ENCODE measurements at places on chromosomes 3 and 15. TPM values are rescaled to one million over a fixed set of nuclear protein-coding genes. Genes with fewer than 3 reads are reported as not detected.

GRCh38 chr3:154970797-154971196, 109.3 kb upstream of the MME start:
- no peak for DNase-seq

- no peak for DNase-seq
These were observed 966 bp upstream of the PKM start for GRCh38 chr15:72231833-72232478.

DNA sequence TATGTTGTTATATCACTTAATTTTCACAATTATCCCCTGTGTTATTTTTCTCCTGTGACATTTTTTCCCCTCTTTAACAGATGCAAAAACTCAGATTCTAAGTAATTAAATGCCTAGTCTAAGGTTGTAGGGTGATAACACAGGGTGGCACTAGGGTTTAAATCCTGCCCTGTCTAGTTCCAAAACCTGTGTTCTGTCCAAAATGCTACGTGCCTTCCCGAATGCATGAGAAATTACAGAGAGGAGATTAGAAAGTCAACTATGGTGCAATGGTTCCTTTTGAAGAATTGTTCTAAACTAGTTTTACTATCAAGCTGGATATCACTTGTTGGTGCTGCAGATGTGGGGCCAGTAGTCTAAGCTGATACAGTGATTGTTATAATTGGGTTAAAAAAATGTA, 108.0 kb downstream of the DIPK2A start:
- no peak for DNase-seq

GRCh38 chr3:156675830-156676767, 1.7 kb downstream of the TIPARP start:
- no peak for DNase-seq

DNA sequence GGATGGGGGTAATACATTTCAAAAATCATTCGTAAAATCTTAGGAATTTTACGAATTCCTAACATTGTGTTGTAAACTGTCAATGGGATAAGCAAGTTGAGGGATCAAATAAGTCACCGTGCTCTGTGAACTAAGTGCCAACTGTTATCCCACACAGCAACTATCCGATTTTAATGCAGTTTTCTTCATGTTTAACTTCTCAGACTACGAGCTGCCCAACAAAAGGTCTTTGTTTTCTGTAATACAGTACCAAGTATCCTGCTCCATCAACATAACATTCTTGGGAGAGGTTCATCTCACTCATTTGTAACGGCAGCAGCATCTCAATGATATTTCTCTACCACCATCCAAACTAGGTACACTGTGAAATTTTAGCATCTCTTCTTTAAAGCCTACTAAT, 654.1 kb upstream of the LMCD1 start:
- DNase-seq: no peak

DNA sequence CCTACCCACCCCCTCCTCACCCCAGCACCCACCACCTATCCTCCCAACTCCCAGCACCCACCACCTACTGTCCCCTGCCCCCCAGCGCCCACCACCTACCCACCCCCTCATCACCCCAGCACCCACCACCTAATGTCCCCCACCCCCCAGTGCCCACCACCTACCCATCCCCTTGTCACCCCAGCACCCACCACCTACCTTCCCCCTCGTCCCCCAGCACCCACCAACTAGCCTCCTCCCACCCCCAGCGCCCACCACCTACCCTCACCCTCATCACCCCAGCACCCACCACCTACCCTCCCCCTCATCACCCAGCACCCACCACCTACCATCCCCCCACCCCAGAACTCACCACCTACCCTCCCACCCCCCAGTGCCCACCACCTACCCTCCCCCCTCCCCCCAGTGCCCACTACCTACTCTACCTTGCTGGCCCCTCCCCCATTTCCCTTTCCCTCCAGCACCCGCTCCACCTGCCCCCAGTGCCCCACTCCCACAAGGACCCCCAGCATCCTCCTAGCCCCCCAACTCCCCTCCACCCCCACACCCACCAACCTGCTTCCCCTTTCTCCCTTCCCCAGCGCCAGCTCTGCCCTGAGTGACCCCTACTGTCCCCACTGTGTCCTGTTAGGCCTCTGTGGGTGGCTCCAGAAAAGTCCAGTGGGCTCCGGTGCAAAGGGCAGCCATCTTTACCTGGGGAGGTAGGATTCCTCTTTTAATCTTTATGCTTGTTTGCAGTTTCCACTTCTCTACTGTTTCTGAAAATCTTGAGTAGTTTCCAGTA, 1.2 kb downstream of the UROC1 start:
- DNase-seq: no peak

- DNase-seq: no peak
These were observed 99.4 kb upstream of the DLG1 start for GRCh38 chr3:197397838-197398237.

DNA sequence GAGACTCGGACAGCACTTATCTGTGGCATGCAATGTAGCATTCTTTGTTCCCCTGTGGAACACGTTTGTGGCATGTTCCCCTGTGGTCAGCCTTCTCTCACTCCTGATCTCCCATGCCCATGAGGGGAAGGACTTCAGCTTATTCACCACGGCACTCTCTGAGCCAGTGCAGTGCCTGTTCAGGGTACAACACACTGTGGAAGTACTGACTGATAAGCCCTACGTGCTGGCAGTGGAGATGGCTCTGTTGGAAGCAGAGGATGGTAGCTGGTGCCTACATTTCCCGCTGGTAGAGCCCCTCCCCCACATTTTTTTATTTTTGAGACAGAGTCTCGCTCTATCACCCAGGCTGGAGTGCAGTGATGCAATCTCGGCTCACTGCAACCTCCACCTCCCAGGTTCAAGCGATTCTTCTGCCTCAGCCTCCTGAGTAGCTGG, 43.5 kb upstream of the ETV5 start:
- no peak for DNase-seq

DNA sequence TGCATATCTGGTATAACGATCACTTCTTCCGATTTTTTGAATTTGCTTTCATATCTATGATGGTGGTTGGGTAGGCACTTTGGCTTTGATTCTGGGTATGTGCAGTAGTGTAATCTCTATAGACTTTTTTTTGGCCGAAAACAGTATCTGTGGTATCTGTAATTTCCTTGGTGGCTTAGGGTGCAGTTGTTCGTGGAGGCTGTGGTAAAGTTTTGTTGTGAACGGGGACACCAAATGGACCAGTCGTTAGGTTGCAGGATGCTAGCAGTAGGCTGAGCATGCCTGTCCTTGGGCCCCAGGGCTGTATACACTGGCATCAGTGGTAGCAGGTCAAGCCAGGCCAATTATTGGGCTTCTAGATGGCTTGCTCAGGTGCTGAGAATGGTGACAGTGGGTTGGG, 55.2 kb downstream of the CCDC66 start:
- no peak for DNase-seq

GRCh38 chr15:98773616-98774015, 125.3 kb downstream of the IGF1R start:
- no peak for DNase-seq

GRCh38 chr15:40792394-40792793, 14.5 kb upstream of the ZFYVE19 start:
- DNase-seq: no peak

GRCh38 chr3:189305412-189305811, 133.6 kb downstream of the TPRG1 start:
- DNase-seq: no peak

DNA sequence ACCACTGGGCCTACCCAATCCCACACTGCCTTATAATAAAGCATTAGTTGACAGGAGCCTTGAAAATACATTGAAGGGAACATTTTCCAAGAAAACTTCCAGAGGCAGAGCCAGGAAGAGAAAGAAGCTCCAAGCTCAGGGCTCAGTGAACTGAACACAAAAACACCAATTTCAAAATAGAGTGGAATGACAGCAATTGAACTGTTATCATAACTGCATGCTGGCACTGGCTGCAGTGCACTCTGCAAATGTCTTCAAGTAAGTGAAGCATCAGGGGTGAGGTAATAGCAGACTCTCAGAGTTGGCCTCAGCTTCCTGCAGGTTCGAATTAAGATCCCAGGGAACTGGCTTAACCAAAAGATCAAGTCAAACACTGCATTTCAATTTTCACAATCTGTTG, 388.0 kb upstream of the WNT5A start:
- DNase-seq: no peak

- DNase-seq: no peak
These were observed 247.9 kb downstream of the GBE1 start for GRCh38 chr3:81513591-81513990.

GRCh38 chr15:66505430-66505811, 295 bp downstream of the ZWILCH start:
- no peak for DNase-seq

DNA sequence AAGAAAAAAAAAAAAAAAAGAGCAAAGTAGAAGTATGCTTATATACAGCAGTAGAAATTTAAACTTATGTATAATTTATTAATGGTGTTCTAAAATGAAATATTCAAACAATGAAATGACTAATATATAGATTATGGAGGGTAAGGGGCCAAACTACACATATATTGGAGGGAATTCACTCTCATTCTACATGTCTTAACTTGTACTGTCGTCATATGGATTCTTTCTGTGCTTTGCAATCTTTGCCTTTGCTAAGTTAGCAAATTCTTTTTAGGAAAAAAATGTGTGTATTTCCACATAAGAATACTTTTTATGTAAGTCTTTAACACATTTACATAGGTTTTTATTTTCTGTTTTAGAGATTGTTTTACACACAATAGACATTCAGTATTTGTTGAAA, 118.9 kb upstream of the MBNL1 start:
- DNase-seq: no peak

- no peak for DNase-seq
These were observed 9.3 kb downstream of the TJP1 start for GRCh38 chr15:29813009-29813408.

The HCN4 gene
- polyA plus RNA-seq: not detected

The ZNF662 gene
- 19.5 TPM for polyA plus RNA-seq

The GRK7 gene
- polyA plus RNA-seq: 0.10 TPM
